ENCODE measurements at places on chromosomes 16 and 17. TPM values are rescaled to one million over a fixed set of nuclear protein-coding genes. Genes with fewer than 3 reads are reported as not detected.

The BTBD17 gene
- polyA plus RNA-seq, result 0.19 TPM

The SYCE1L gene
- polyA plus RNA-seq, result 4.3 TPM

DNA sequence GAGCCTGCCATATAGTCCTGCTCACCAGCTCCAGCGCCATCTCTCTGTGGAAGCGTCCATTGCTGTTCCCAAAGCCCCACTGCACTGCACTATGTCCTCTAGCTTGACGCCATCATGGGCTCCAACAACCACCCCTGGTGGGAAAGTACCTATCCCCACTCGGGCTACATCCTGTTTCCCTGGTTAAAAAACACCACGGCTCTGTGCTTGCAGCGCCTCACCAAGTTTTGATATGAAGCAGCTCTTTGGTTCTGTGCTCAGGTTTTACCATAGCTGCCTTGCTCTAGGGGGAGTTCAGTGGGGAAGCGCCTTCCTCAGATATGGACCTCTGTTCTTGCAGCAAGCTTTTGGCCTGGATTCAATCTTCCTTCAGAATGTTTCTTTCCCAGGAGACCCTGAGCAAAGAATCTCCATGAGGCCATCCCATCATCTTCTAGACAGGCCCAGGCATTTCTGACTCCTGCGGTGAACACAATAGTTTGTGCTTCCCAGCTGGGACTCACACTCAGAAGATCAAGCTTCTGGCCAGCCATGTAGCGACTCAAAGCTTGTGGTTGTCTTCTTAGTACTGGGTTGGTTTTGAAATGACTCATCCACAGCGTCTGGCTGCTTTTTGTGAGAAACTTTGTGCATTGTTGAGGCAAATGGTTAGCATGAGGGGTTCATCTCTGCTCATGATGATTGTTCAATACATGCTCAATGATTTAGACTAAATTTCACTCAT, 39.5 kb downstream of the DYNLRB2 start:
- H3K27ac ChIP-seq, result no peak overlapping the region
- no peak overlapping the region for H3K4me3 ChIP-seq
- H3K27me3 ChIP-seq, result no peaks in the 10 kb centered on the region
- no peak for DNase-seq
- no peaks in the 10 kb centered on the region for H3K36me3 ChIP-seq

DNA sequence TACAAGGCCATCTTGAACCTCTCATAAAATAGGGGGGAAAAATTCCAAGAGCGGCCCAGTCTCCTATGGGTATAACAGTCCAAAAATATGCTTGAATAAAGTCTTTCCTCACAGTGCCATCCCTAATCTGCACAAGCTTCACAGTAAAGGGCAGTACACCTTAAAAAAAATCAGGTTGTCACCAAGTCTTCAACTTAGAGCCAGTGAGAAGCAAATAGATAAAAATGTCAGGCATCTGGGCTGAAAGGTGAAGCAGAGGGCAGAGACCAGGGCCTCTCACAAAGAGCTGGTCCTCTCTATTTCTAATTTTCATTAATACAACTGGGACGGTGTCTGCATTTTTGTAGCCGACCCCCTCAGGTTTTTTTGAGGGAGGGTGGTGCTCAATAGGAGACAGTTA, 82.9 kb downstream of the SSH2 start:
- no peaks in the 10 kb centered on the region for H3K27me3 ChIP-seq
- DNase-seq, result no peak
- H3K27ac ChIP-seq, result no peak overlapping the region
- H3K36me3 ChIP-seq, result no peaks in the 10 kb centered on the region
- no peak overlapping the region for H3K4me3 ChIP-seq
